ENCODE measurements at places on chromosomes 2 and 18.

- no peak for DNase-seq
Observed at GRCh38 chr2:96092951-96093350, 23.4 kb downstream of the ADRA2B start.

- DNase-seq: no peak
Observed at GRCh38 chr2:184847331-184847730, 249.0 kb downstream of the ZNF804A start.

DNA sequence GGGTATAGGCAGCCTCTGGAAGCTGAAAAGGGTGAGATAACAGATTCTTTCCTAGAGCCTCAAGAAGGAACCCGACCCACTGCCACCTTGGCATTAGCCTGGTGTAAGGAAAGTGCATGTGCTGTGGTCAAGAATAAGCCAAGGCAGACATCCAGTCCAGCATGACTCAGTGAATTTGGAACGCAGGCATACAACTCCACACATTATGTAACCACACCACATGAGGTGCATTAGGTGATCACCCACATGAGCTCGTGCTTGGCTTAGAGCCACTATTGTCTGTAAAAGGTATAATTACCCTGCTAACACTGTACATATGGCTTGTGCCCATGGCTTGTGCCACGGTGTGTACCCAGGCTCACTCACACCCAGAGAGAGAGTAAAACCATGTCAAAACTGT is 583.7 kb upstream of the HNMT start:
- no peak for DNase-seq

GRCh38 chr2:29463181-29463900 is 348.1 kb downstream of the CLIP4 start:
- DNase-seq: no peak

DNA sequence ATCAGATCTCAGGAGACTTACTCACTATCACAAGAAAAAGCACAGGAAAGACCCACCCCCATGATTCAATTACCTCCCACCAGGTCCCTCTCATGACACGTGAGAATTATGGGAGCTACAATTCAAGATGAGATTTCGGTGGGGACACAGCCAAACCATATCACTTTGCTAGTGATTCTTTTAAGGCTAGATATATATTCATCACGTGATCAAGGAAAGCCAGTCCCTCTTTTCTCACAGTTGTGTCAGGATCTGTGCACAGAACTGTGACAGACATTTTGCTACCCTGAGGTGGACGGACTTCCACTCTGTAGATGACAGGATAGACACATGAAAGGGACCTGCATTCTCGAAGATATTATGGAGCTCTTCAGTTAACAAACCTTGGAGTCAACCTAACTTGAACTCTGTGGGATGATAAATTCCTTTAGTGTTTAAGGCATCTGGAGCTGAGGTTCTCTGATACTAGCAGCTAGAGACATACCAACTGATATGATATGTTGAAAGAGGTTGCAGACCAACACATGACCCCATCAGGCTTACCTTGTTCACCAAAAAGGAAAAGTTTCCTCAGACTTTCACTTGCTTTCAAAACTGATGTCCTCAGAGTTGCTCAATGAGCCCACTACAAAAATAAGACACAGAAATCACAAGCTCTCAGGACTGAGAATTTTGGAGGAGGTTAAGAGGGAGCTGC is 66.3 kb upstream of the SCG2 start:
- no peak for DNase-seq

DNA sequence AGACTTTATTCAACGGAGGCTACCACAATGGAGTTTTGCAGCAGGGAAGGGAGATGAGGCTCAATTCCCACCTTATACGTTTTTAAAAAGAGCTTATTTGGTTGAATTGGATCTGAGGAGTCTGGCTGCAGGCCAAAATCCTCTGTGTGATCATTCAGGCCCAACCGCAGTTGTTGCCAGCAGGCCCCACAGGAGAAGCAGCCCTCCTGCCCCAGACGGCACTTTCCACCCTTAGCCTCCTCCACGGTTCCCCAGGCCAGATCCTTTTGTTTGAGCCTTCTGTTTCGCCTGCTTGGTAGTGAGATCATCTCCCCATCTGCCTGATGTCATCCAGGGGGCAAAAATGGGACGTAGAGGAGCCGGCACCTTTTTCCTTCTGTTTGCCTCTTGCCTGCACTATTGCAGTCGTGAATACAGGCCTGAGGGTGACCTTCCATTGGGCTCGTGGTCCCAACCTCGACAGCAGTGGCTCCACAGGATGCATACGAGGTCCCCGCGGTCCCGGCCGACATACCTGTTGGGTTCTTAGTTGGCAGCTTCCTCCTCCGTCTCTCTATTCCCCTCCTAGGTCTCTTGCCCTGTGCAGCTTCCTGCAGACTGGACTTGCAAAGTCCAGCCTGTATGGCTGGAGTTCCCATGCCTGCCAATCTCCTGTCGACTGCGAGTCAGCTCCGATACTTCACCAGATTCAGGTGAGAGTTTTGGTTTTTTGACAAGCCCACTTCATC is 9.3 kb upstream of the GPR35 start:
- no peak for DNase-seq

GRCh38 chr2:238974081-238974480 is 126.2 kb downstream of the TWIST2 start:
- DNase-seq: no peak

DNA sequence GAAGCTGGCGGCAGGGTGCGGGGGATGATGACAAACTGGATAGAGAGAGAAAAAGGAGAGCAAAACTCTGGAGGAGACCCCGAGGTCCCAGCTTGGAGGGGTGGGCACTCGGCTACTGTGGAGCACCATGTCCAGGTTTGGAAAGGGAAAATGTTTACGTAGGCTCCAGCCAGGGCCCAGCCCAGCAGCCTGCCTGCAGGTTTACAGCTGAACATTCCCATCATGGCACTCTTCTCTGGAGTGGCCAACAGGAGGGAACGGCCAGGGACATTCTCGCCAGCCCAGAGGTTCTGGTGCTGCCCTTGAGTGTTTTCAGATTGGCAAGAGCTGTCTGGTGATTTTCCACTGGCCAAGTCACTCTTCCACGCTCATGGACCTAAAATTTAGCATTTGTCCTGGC is 262.9 kb upstream of the TCF4 start:
- no peak for DNase-seq

GRCh38 chr2:237061356-237061755 is 24.3 kb upstream of the COPS8 start:
- DNase-seq: no peak
